Left colon (tissue), 2 donors: ENCODE measurements at places on chromosomes 6 and 20.

DNA sequence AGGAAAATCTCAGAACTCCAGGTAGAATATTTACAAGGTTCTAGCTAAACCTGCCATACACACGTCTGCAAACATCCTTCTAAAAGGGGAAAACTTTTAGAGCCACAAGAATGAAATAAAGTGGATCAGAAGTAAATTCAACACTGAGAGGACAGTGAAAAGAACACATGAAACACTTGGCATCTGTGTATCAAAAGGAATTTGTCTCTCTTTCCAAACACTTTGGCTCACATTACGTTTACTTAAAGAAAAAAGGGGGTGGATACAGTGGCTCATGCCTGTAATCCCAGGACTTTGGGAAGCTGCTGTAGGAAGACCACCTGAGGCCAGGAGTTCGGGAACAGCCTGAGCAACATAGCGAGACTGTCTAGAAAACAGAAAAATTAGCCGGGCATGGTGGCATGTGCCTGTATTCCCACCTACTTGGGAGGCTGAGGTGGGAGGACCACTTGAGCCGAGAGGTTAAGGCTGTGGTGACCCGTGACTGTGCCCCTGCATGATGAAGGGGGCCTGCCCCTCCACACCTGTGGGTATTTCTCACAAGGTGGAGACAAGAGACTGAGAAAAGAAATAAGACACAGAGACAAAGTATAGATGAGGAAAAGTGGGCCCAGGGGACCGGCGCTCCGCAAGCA, 35.4 kb downstream of the NINL start:
- no peak for DNase-seq

- no peak for DNase-seq
Observed at GRCh38 chr20:2955257-2955970, 82.1 kb downstream of the PTPRA start.

- DNase-seq = no peak
Observed at GRCh38 chr6:133257545-133258105, 16.5 kb downstream of the EYA4 start.

- no peak for DNase-seq
Observed at GRCh38 chr20:3652221-3652620, 11.0 kb downstream of the GFRA4 start.

- DNase-seq = no peak
Observed at GRCh38 chr20:24572862-24573261, 103.4 kb downstream of the SYNDIG1 start.

- no peak for DNase-seq
Observed at GRCh38 chr6:42100029-42100901, 42.2 kb downstream of the C6orf132 start.

DNA sequence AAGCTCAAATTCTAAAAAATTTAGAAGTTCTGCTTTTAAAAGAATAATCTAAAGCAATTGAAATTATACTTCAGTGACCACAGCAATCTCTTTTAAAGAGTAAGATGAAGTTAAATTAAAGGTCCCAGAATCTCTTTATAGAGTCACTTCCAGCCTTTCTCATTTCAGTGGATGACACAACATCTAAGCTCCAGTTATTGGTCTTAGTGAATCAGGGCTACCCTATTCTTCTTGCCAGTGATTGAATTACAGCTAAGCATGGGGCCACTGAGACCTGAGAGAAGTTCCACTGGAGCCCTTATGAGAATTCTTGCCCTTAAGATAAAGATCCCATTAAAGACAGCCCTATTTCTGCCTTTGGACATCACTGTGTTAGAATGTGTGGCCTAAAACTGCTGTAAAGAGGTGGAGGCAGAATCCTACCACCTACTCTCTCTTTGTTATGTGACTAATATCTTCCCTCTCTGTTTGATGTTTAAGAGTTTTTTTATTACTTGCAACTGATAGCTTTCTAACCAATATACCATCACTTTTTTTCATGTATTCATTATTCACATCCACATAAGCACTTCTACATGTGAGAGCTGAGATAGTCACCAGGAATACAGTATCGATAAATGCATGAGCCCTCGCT, 128.6 kb downstream of the UNC5CL start:
- DNase-seq = no peak

DNA sequence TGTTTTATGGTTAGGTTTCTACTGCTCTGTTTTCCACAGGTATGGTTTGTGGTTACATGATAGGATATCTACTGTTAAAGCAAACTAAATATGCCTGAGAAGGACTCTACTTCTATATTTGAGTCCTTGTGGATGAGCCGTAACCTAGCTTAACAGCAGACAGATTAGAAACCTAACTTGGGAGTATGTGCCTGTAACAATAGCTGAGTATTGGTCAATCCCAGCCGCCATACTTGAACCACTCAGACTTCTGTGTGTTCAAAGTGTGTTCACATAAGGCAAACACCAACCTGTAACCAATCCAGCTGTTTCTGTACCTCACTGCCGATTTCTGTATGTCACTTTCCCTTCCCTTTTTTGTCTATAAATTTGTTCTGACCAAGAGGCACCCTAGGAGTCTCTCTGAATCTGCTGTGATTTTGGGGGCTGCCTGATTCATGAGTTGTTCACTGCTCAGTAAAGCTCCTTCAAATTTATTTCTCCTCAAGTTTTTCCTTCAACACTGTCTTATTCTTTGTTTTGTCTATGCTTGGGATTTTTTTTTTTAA, 37.1 kb downstream of the PHF3 start:
- DNase-seq = no peak

DNA sequence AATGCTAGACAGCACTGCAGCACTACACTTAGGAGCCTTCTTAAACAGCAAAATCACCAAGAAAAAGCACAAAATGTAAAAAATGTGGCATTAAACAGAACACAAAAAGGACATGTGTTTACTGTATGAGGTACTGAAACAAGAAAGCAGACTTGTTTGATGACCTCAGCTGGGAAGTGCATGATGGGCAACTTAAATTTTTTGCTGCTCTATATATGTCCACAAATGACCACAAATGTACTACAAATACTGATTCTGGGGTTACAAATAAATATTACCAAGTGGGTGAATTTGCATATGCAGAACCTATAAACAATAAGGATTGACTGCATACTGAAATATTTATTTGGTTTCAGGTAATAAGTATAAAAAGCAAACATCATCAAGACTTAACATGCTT, 13.1 kb downstream of the RAB23 start:
- no peak for DNase-seq

DNA sequence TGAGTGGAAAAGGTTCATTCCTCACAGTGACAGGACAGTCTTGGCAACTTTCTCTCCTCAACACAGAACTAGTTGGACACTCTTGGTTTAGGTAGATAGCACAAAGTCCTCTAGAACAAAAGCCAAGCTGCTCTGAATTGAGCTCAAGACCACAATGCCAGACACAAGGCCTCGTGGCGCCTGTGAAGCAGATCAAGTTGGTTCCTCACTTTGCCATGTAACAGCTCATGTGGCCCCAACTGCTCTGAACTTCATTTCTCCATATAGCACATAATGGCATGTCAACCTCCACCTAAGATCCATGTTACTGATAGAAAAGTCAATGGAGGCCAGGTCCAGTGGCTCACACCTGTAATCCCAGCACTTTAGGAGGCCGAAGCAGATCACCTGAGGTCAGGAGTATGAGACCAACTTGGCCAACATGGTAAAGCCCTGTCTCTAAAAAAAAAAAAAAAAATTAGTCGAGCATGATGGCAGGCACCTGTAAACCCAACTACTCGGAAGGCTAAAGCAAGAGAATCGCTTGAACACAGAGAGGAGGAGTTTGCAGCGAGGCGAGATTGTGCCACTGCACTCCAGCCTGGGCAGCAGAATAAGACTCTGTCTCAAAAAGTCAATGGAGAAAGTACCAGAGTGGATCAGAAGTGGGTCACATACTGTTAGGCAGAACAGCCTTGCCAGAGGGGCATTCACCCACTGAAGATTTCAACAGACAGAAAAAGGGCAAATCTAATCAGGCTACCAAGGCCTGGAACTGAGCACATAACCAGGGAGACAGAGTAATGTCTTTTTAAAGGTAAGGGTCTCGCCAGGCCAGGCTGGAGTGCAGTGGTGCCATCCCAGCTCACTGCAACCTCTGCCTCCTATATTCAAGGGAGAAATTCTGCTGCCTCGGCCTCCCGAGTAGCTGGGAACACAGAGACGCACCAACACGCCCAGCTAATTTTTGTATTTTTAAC, 21.2 kb downstream of the ROMO1 start:
- no peak for DNase-seq

- no peak for DNase-seq
Observed at GRCh38 chr20:31969991-31970390, 2.0 kb downstream of the XKR7 start.

DNA sequence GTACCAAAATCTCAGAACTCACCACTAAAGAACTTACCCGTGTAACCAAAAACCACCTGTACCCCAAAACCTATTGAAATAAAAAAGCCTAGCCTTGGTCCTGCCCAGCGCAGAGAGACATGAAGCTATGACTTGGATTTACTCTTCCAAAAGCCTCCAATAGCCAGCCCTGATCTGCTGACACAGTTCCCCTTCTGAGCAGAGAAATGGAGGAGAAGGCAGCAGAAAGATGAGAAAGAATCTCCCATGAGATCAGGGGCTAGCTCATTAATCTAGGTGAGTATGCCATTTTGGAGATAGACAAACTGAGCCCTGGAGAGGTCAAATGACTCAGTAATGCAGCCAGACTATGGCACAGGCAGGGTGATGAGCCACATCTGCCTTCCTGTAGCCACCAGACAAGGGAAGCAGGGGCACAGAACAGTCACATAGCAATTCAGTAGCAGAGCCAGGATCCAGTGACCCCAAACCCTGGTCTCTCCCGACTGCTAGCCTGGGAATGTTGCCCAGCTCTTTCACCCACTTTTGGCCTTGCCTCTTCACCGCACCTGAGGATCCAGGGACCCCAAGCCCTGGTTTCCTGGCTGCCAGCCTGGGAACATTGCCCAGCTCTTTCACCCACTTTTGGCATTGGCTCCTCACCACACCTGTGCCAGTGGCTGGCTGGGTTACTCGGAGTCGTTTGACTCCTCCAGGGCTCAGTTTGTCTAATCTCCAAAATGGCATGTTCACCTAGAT, 7.2 kb upstream of the SDCBP2 start:
- DNase-seq = no peak

DNA sequence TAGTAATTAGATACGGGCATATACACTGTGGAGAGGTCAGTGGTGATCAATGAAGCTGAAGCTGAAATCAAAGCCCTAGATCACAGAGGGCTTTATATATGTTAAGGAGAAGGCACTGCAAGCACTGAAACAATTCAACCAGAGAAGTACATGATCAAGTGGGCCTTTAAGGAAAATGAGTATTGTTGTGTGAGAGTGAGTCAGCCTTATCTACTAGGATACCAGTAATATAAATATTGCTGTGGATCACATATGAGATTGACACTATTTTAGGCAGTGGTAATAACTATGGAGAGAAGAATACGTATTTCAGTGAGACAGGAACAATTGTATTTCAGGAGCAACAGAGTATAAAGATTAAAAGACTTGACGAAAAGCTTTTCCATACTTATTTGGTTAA, 1172.2 kb upstream of the GJE1 start:
- no peak for DNase-seq

DNA sequence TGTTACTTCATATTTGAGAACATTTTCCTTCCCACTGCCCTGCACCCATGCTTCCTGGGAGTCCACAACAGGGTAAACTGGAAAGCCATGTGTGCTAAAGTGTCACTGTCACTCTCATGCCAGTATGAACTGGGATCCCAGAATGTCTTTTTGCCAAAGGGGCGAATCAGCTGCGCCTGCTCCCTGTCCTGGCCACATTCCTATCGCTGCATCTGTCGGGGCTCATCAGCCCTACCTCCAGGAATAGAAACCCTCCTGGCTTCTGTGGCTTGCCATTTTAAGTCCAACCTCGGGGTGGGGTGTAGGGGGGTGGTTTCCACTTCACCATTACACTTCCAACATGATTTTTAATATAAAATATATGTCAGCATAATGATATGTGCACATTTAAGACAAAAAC, 933 bp downstream of the KLHL31 start:
- no peak for DNase-seq
